Stimulated activated CD4-positive, alpha-beta T cell treated with anti-CD3 and anti-CD28 coated beads, Interleukin-15, amount 100 ng/mL, for 24 hours (primary cell): ENCODE measurements at places on chromosomes 7 and 10.

DNA sequence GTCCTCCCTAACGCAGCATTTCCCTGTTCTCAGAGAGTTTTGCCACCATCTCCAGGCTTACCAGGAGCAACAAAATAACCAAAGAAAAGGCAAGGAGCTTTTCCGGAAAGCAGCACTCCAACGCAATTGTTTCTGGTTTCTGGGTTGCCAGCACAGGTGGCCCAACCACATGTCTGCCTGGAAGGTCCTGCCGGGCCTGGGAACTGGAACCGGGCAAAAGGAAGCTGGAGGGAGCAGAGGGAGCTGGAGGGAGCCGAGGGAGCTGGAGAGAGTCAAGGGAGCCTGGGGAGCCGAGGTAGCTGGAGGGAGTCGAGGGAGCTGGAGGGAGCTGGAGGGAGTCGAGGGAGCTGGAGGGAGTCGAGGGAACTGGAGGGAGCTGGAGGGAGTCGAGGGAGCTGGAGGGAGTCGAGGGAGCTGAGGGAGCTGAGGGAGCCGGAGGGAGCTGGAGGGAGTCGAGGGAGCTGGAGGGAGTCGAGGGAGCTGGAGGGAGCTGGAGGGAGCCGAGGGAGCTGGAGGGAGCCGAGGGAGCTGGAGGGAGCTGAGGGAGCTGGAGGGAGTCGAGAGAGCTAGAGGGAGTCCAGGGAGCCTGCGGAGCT, 54.6 kb downstream of the STK32C start:
- DNase-seq: no peak

- no peak for DNase-seq
Measured at GRCh38 chr7:156026076-156026600, 213.9 kb upstream of the SHH start.

GRCh38 chr7:69951458-69951857, 353.2 kb downstream of the AUTS2 start:
- DNase-seq: no peak

GRCh38 chr7:47266131-47266706, 315.7 kb downstream of the TNS3 start:
- DNase-seq: peak; percentile 56

GRCh38 chr10:71763352-71764127, 9.8 kb downstream of the VSIR start:
- DNase-seq: no peak

- no peak for DNase-seq
Measured at GRCh38 chr7:23129036-23129435, 23.5 kb downstream of the KLHL7 start.

GRCh38 chr7:25105911-25106310, 19.1 kb downstream of the CYCS start:
- DNase-seq: no peak

DNA sequence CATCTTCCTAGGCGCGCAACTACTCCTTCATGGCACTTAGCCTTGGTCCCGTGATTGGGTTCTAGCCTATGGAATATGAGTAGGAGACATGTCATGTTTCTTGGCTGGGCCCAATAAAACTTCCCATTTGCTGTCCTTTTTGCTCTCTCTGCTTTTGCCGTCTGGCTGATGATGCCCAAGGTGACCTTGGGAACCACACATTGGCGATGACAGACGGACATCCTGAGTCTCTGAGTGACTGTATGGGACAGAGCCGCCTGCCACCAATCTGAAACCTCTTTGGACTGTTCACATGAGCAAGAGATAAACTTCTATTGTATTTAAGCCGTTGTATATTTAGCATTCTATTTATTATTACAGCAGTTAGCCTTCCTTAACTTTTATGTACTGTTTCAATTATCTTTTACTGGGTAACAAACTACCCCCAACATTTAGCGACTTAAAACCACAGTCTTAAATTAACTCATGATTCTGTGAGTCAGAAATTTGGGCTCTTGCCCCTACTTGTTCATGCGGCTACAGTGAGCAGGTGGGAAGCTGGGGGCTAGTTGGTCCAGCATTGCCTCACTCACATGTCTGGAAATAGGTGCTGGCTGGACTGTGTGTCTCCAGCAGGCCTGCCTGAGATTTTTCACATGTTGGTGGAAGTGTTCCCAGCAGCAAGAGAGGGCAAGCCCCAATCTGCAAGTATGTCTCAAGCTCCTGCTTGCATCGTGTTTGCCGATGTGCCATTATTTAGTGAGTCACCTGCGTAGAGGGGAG, 71.7 kb downstream of the NOD1 start:
- DNase-seq: no peak

- no peak for DNase-seq
Measured at GRCh38 chr7:31335161-31335856, 5.2 kb downstream of the NEUROD6 start.

DNA sequence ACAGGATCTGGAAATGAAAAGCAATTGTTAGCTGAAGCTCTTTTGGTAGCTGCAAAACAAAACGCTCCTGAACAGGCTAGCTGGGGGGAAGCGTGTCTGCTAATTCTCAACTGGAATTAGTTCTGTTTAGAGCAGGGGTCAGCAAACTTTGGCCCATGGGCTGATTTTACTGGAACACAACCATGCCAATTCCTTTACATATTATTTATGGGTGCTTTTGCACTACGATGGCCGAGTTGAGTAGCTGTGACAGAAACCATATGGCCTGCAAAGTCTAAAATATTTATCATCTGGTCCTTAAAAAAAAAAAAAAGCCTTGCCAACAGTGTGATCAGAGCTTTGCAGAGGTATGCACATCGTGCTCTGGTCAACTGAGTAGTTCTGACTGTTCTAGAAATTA, 108.4 kb upstream of the PDLIM1 start:
- DNase-seq: no peak

DNA sequence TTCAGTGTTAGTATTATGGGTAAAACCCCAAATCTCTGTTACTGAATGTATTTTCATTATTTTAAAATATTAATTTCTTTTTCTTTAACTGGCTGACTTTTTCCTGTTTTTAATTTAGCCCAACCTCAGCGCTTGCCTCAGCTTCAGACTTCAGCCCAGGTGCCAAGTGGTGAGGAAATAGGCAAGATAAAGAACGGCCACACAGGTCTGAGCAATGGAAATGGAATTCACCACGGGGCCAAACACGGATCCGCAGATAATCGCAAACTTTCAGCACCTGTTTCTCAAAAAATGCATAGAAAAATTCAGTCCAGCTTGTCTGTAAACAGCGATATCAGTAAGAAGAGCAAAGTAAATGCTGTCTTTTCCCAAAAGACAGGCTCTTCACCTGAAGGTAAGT, 57.5 kb downstream of the MDFIC start:
- no peak for DNase-seq
